Stimulated activated CD4-positive, alpha-beta T cell treated with anti-CD3 and anti-CD28 coated beads, TNF-alpha, amount 100 ng/mL, for 24 hours (primary cell): ENCODE measurements at places on chromosomes 12 and 14.

DNA sequence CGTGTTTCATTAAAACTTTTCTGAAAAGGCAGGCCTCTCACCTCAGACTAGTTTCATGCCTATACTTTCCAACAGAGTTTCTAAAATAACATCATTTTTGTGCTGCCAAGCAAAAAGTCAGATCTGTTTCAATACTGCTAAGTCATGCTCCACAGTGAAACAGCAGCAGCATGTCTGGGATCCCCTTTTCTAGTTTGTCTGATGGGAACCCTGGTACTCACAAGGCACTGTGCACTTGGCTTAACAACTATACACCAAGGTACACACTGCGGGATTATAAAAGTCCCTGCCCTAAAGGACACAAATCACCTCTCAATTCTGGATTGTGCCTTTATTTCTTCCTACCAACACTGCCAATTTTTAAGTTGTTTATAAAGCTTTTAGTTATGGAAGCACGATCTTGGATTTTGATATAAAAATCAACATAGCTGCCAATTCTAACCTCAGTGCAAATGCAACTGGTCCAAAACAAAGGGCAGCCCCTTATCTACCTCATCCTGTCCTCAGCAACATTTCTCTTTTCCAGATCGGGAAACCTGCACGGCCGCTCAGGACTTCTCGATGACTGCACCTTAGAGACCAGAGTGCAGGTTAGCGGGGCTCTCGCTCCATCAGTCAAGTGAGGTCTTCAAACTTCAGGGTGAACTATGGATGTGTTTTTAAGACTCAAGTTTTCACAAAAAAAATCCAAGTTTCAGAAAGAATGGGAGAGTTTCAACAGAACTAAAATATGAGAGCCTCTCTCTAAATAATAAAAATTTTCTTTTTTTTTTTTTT is 1.7 kb upstream of the EIF5 start:
- no peak for DNase-seq

DNA sequence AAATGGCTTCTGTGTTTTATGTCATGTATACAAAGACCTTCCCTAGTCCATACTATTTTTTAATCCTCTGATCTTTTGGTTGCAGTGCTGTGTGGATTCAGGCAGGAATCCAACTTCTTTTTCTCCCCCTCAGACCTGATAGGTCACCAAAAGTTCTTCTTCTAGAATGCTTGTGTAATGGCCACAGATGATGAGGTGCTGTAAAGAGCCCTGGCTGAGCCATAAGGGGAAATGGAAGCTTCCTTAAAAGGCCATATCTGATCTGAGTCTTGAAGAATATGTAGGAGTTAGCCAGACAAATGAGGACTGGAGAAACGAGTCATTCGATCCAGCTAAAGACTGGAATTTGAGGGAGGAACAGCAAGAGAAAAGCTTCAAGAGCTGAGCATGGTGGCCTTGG is 353.9 kb downstream of the PCNX1 start:
- no peak for DNase-seq

DNA sequence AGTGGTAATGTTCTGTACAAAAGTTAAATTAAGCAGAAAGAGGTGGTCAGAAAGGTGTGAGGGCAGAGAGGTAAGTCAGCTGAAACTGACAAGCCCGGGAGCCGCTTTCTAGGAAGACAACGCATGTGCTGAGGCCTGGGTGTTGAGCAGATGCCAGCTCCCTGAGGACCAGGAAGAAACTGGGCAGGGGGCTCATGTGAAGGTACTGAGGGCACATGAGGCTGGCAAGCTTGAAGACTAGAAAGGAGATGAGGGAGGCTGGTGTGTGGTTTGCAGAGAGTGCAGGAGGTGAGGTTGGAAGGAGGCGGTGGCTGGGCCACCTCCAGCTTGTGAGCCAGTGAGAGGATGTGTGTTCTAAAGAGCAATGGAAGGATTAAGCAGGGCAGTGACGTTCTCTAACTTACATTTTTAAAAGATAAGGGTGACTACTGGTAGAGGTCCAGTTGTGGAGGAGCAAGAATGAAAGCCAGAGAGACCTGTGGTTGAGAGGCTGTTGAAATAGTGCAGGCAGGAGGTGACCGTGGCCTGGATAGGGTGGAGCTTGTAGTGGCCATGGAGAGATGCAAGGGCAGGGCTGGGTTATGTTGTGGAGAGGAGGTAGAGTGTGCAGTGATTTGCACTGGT is 29.1 kb downstream of the ZNF664 start:
- no peak for DNase-seq

DNA sequence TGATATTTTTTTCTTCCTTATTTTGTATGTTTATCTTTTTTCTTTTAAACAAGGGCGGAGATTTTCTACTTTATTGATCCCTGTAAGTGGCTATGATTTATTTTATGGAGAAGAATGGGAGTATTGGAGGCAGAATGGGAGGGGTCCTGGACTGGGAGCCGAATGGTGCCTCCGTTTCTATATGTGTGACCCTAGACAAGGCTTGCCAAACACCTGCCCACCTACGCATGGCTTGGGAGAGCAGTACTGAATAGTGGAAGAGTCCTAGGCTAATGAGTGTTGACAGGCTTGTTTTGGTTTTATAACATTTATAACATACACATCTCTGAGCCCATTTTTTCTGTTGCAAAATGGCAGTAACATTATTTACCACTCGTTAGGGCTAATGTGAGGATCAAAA is 29.0 kb downstream of the STK38L start:
- DNase-seq: no peak

GRCh38 chr12:75606151-75606550 is 94.7 kb upstream of the KRR1 start:
- DNase-seq: no peak

- no peak for DNase-seq
Measured at GRCh38 chr12:88501972-88502938, 78.0 kb downstream of the KITLG start.

- no peak for DNase-seq
Measured at GRCh38 chr14:33642080-33642479, 308.8 kb downstream of the EGLN3 start.

- peak; percentile 24 for DNase-seq
Measured at GRCh38 chr12:49296034-49296835, 1.3 kb downstream of the PRPH start.

DNA sequence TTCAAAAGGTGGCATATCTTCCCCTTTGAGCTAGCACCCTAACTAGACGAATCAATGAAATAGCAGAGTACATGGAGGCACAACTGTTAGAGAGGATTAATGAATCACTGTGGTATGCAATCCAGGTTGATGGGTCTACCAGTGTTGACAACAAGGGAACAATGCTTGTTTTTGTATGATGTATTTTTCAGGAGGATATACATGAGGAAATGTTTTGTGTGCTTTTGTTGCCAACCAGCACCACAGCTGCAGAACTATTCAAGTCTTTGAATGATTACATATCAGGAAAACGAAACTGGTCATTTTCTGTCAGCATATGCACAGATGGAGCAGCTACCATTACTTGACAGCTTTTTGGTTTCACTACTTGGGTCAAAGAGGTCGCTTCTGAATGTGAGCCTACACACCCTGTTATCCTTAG is 142.6 kb downstream of the GPHN start:
- DNase-seq: no peak

GRCh38 chr12:123390498-123391426 is 6.8 kb downstream of the KMT5A start:
- DNase-seq: no peak

GRCh38 chr12:122948605-122949004 is 17.7 kb downstream of the ABCB9 start:
- no peak for DNase-seq

DNA sequence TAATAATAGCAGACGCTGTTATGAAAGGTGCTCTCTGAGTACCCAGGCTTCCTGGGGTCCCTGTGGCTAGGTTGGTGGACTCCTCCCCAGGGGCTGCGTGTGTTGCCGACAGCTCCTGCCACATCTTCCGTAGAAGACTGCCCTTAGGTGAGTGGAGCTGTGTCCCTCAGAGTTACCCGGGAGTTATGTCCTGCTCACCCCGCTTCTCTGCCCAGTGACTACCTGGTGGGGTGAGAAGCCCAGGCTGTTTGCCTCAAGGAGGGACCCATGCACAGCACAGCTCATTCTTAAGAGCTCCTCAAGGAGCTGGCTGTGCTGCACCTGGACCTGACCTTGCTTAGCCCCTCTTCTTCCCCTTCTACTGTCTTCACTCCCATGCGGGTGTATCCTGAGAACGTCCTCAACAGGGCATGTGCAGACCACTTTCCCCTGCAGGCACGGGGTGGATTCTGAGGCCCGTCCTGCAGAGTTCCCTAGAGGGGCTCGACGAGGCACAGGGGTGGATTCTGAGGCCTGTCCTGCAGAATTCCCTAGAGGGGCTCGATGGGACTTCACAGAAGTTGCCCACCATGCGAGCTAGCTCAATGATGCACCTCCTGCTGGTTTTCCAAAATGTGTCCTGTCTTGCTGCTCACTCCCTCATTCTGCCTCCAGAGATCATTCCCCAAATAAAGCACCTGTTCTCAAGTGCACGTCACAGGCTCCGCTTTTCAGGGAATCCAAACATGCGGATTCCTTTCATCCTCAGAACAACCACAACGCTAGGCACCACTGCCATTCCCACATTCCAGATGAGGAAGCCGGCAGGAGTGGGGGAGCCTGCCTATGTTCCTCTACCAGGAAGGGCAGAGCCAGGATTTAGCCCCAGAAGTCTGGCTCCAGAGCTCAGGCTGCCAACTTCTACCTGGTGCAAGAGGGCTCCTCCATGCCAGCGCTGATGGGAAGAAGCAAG is 231.9 kb downstream of the GLT1D1 start:
- no peak for DNase-seq

DNA sequence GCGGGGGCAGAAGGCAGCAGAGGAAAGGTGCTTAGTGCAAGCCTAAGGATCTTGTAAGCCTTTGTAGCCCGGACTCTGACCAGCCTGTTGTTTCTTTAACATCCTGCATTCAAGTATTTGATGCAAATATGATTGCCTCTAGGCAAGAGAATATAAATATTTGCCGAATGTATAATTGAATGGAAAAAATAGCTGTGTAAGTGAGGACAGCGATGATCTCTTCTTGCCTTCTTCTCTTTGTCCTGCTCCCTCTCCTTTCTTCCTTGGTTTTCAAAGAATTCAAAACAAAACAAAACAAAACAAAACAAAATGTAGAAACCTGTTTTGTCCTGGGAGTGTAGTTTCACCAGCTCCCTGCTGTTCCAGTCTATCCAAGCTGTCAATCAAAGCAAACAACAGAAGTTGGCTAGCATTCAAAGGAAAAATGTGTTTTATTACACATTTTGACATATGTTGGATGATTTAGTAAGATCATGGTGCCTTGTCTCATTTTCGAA is 74.9 kb upstream of the CPM start:
- DNase-seq: no peak

GRCh38 chr12:91877022-91877421 is 268.6 kb downstream of the BTG1 start:
- DNase-seq: peak; percentile 73

DNA sequence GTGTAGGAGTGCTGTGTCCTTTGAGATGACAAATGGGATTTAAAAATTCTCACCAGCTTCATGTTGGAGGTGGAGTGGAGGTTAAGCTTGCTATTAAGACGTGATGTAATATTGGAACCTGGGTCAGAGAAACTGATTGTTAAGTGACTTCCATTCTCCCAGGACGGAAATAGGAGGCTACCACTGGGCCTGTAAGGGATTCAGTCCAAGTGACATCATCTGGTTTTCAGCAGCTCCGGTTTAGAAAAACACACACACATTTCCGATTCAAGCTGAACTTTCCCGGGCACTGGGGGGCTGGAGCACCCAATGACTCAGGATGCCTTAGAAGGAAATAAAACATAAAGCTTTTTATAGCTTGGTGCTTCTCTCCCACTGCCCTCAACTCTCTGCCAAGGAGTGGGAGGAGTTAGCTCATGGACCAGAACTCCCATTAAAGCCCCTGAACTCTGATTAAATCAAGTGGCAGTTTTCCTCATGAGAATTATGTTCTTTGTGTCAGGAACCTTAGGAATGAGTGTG is 12.4 kb downstream of the CALM1 start:
- DNase-seq: no peak

DNA sequence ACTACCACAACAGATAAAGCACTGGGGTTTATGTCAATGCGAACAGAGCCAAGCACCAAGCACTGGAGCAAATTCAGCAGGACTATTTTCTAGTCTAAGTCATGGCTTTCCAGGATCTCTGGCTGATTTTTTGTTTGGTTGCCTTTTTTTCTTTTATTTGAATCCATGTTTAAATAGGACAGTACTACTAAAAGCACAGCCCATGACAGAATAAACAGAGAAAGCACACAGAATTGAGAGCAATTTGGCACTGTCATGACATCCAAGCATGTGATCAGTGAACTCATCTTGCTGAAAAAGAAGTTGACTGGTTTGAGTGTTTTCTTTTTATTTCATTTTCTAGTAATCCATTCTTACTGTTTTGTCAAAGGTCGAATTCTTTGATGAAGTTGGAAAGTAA is 23.1 kb upstream of the RERG start:
- DNase-seq: no peak

GRCh38 chr12:63668028-63668799 is at the start of gene DPY19L2:
DPY19L2 (minus strand) TSS chr12:63668493; CDS start chr12:63668393, 100 bp downstream.
- DNase-seq: peak; percentile 34

- DNase-seq: no peak
Measured at GRCh38 chr14:78917462-78917861, 747.3 kb downstream of the NRXN3 start.

DNA sequence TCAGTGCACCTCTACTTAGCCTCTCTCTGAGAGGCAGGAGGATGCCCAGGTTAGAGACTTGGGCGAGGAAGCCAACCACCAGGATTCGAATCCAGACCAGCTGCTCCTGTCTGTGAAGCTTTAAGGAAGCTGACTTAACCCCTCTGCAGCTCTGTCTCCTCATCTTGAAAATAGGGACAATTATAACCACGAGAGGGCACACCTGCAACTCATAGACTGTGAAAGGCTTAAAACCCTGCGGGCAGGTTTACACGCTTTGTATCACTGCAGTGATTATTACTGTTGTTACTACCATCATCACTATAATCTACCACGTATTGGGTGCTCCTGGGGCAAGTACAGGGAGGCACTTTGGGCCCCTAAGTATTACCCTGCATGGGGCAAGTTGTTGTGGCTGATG is 379.8 kb downstream of the VRK1 start:
- peak; percentile 9 for DNase-seq

- no peak for DNase-seq
Measured at GRCh38 chr12:94779485-94779884, 129.1 kb upstream of the TMCC3 start.

- no peak for DNase-seq
Measured at GRCh38 chr12:20367583-20368113, 689 bp upstream of the PDE3A start.

DNA sequence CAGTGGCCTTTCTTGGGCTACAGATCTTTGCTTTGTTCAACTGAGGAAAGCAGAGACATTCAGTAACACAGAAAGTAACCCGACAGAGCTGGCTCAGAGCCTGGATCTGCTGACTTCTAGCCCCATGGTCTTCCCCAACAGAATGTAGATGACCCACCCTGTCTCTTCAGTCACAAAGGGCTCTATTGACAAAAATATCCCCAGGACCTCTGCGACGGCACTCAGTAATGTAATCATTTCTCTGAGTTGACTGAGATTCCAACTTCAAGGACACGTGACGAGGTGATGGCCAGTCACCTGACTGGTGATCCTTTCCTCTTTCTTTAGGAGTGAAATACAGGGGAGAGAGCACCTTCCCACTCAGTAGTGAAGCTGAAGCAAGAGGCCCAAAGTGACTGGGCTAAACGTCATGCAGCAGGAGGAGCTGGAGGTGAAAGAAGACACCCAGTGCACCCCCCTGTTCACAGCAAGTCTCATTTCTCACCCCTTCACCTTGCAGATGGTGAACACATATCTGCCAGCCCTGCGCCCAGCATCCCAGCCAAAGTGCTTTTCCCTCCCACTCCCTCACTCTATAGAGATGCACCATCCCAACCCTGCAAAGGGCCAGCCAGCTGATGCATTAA is 179.2 kb upstream of the EGLN3 start:
- no peak for DNase-seq

- no peak for DNase-seq
Measured at GRCh38 chr12:7642876-7643309, 22.8 kb downstream of the APOBEC1 start.
